ENCODE measurements at places on chromosomes 12 and 14.
A peak's percentile ranks its signal among the peaks of the same experiment; 100 is the strongest.

- DNase-seq, result peak; percentile 62
Measured at GRCh38 chr12:113591480-113591974, 119.9 kb upstream of the LHX5 start.

GRCh38 chr12:104488374-104488773, 31.6 kb downstream of the CHST11 start:
- no peak for DNase-seq

GRCh38 chr12:89538897-89539296, 13.1 kb upstream of the POC1B start:
- no peak for DNase-seq

GRCh38 chr12:77724367-77724957, 106.2 kb upstream of the NAV3 start:
- DNase-seq, result peak; percentile 44

GRCh38 chr12:39252628-39253027, 190.3 kb downstream of the KIF21A start:
- no peak for DNase-seq

- DNase-seq, result no peak
Measured at GRCh38 chr12:109126784-109127183, 10.4 kb downstream of the ACACB start.

Data from NCI-H1694 (cell line).